ENCODE measurements at places on chromosomes 4 and X.
A peak's percentile ranks its signal among the peaks of the same experiment; 100 is the strongest.

DNA sequence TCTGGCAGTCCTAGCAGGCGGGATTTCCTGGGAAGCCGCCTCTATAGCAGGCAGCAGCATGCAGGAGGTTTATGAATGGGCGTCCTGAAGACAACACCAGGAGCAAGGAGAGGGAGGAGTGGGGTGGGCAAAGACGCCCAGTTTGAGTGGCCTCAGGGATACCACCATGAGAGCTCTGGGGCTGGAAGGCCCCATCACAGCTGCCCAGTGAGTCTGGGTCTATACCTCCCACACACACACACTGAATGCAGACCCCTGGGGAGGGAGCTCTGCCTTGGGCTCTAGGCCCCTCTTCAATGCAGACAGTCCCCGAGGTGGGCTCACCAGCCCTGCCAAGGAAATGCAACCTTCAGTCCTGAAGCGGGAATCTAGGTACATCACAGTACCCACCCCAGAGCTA, 98.6 kb downstream of the AFAP1 start:
- no peak for DNase-seq

DNA sequence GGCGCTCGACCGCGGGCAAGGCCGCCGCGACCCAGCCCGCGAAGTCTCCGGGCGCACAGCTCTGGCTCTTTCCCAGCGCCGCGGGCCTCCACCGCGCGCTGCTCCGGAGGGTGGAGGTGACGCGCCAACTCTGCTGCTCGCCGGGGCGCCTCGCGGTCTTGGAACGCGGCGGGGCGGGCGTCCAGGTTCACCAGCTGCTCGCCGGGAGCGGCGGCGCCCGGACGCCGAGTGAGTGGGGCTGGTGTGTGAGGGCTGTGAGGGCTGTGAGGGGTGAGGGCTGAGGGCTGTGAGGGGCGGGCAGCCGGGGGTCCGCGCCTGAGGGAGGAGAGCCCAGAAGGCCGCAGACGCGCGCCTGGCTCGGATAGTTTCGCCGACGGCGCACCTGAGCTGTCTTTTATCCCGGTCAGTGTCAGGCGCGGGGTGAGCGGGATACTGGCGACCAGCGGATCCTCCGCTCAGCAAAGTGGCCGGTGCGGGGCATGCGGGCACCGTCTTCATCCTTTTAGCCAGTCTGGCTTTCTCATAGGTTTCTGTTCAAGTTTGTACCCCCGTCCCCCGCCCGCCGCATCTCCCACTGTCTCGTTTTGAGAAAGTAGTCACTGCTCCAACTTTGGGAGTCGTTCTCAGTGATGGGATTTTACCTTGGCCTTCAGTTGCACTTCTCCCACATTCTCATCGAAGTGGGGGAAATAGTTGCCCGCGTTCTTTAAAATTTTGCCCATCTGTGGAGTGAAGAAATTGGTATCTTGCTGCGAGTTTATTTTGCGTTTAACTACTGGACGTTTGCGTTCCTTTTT, 586 bp downstream of the HERC5 start:
- peak; percentile 22 for DNase-seq

- DNase-seq, result no peak
These were observed 174.5 kb upstream of the MXRA5 start for GRCh38 chrX:3520982-3521381.

DNA sequence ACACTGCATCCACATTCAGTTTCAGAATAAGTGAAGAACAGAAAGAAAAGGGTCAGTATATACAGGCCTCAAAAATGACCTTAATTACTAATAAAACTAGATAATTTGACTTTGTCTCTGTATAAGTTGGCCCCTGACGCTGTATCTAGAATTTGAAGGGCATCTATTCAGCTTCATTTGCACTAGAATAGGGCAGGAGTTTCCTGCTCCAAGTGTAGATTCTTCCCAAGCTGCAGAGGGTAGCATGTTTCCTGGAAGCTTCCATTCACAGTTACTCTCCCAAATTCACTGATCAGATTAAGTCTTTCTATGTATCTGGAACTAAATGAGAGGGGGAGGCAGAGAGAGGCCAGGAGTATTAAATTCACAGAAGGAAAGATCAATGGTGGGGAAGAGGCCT, 90.9 kb downstream of the GC start:
- no peak for DNase-seq

- DNase-seq, result no peak
These were observed 232.4 kb downstream of the DCTD start for GRCh38 chr4:182684796-182685195.

GRCh38 chrX:80285131-80285773, 135.0 kb upstream of the TENT5D start:
- no peak for DNase-seq

GRCh38 chrX:3807906-3808305, 94.5 kb upstream of the PRKX start:
- DNase-seq, result no peak

DNA sequence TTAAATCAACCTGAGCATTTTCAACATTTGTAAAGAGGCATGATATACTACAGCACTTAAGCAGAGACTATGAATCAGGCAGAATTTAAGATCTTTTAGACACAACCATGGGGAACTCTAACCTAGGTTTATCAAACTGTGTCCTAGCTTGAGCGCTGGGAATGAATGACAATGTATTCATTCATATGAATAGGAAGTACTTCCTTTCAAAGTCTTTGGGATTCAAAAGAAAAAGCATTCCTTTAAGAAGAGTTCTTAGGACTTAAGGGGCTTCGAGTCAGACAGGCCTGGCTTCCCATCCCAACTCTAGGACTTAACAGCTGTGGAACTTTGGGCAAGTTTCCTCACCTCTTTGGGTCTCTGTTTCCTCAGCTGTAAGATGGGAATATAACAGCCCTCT, 104.6 kb downstream of the ANAPC4 start:
- DNase-seq, result no peak

- no peak for DNase-seq
These were observed 8.6 kb downstream of the MAGEA4 start for GRCh38 chrX:151921292-151921691.

GRCh38 chrX:130097507-130098209, 12.6 kb downstream of the ELF4 start:
- DNase-seq, result no peak

GRCh38 chrX:41350150-41350975, 16.4 kb downstream of the DDX3X start:
- no peak for DNase-seq

GRCh38 chr4:2059726-2060602, 837 bp downstream of the NAT8L start:
- no peak for DNase-seq

- DNase-seq, result no peak
These were observed 103.4 kb downstream of the QRFPR start for GRCh38 chr4:121277194-121278105.

DNA sequence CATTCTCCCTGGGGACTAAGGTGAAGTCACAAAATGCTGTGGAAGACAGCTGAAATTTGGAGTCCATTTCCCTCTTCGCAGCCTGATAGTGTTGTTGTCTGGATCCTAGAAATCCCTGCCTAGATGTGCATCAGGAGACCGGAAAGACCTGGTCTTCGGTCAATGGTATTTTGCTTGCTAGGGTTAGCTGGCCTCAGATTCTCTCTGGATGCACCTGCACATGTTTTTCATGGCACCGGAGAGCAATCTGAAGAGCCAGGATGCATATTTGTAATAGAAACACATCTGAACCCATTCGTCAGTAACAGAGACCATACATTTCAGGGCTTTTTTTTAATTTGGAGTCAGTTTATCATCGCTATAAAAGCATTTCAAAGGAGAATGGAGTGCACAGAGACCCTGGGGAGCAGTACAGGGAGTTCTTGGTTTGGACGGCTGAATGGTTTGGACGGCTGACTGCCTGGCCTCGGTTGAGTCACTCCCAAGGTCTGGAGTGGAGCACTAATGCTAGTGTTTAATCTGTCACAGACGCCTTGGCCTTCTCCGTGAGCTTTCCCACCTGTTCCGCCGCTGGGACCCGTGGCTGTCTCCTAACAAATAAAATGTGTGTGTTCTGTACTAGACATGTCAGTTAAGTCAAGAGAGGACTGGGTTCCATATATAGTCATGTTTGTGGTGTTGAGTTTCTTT, 7.5 kb upstream of the PDLIM3 start:
- peak; percentile 62 for DNase-seq

GRCh38 chrX:148979786-148980185, 479.4 kb downstream of the AFF2 start:
- DNase-seq, result no peak

- DNase-seq, result no peak
These were observed 81.7 kb downstream of the PCDH19 start for GRCh38 chrX:100328351-100328750.
